ENCODE measurements at places on chromosomes 16 and 17. TPM values are rescaled to one million over a fixed set of nuclear protein-coding genes. Genes with fewer than 3 reads are reported as not detected.

Gene PRAC1
- 237 TPM for total RNA-seq

Gene PVALEF
- not detected for total RNA-seq

Gene KRTAP1-5
- not detected for total RNA-seq

Gene MLKL
- total RNA-seq, result 25.1 TPM

Gene KRTAP17-1
- total RNA-seq, result not detected

Gene TMEM92
- 18.5 TPM for total RNA-seq

Gene TERB1
- total RNA-seq, result 0.22 TPM

Gene CHAD
- total RNA-seq, result 3.6 TPM

Gene RAMP2
- 8.4 TPM for total RNA-seq

Gene GLIS2
- total RNA-seq, result 0.89 TPM

Gene LGALS9B
- 25.8 TPM for total RNA-seq

Gene KRT25
- total RNA-seq, result not detected

Gene GH2
- total RNA-seq, result not detected

Gene KRT9
- not detected for total RNA-seq

Gene OTOA
- not detected for total RNA-seq
